ENCODE measurements at places on chromosomes 2 and 18.

- peak; percentile 97 for DNase-seq
Measured at GRCh38 chr2:39513641-39514094, 76.6 kb upstream of the MAP4K3 start.

- DNase-seq: no peak
Measured at GRCh38 chr2:230296917-230297316, 30.1 kb upstream of the SP140L start.

GRCh38 chr2:167388497-167388896, 500.2 kb downstream of the XIRP2 start:
- DNase-seq: no peak

DNA sequence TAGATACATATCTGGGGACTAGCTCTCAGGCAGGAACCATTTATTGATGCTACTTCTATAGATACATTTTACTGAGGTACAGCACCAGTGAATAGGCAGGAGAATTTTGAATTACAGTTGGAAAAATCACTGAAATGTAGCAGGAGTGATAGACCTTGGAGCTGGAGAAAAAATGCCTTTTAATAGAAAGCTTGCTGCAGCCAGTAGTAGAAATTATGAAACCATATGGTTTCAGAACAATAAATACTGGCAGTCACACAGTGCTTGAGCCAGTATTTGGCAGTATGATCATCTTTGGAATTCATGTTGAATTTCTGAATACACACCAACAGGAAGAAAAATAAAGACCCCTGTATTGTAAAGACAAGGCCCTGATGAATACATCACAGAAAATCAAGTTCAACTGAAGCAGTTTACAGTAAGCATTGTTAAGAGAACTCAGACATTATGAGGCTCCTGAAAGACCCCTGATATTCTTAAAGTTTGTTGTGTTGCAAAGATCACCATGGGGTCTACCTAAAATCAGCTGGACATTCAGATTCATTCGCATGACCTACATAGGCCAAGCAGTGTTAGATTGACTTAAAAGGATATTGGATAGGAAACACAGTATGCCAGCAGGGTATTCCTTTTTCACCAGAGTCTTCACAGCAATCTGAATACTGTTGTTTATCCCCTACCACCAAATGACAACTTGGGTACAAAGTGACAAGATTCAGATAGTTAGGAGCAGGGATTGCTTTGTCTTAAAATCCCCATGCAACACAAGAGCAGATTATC, 139.0 kb downstream of the EHBP1 start:
- DNase-seq: no peak

GRCh38 chr2:122713800-122714199, 958.3 kb downstream of the TSN start:
- DNase-seq: no peak

DNA sequence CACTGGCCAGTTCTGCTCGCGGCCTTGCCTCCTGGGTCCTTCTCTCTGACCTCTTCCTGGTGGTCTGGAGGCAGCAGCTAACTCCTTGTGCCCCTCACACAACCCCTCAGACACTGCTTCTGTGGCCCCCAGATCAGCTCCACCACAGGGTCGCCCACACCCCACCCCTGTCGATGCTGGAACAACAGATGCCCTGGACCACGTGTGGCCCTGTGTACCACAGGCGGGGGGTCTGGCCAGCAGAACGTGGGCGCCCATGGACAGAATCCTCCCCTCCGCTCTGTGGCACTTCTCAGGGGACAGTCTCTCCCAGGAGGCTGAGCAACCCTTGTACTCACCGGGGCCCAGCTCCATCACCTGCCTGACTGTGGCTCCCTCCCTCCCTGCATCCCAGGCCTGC, 245.6 kb downstream of the NDUFA10 start:
- DNase-seq: no peak

DNA sequence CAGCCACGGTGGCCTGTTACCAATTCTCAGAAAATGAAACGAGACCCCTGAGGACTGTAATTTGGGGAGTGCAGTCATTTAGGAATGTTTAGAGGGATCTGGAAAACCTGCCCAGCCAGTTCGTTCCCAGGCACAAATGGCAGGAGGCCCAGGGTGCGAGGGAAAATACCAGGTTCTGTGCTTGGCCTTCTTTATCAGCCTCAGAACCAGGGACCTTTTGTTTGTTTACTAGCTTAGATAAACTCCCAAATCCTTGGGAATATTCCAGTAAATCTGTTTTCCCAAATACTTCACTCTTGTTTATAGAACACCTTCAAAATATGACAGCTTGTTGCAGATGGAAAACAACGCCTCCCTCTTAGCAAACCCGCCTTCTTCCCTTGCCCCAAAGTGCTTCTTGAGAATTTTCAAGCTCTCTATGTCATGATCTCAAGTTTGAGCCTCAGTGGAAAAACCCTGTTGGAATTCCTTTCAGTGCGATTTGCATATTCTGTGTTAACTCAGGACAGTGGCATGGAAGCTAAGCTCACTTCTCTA, 400.3 kb upstream of the SMIM21 start:
- DNase-seq: no peak

GRCh38 chr2:41498781-41499180, 549.0 kb upstream of the PKDCC start:
- no peak for DNase-seq

DNA sequence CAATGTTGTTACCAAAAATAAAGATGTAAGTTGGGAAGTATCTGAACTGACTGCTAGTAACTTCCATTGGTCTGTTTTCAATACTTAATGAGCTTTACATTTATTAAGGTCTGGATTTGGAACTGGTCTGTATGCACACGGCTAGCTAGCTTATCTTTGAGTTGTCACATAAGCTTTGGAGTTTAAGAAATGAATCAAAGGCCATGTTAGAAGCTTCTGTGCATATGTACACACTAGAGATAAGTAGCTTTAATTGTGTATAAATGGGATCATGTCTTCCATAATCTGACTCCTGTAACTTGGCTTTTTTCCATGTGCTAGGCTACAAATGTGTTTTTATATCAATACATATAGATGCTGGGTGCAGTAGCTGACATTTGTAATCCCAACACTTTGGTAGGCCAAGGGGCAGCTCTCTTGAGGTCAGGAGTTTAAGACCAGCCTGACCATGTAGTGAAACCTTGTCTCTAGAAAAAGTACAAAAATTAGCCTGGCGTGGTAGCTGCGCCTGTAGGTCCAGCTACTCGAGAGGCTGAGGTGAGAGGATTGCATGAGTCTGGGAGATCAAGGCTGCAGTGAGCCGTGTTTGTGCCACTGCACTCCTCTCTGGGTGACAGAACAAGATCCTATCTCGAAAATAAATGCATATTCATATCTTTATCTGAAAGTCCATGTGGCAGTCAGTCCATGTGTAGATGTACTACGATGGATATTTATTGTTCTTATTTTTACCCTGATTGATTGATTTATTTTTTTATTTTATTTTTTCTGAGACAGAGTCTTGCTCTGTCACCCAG, 27.2 kb downstream of the ATIC start:
- DNase-seq: no peak

GRCh38 chr18:55833543-55833942, 245.6 kb upstream of the TCF4 start:
- DNase-seq: peak; percentile 100

DNA sequence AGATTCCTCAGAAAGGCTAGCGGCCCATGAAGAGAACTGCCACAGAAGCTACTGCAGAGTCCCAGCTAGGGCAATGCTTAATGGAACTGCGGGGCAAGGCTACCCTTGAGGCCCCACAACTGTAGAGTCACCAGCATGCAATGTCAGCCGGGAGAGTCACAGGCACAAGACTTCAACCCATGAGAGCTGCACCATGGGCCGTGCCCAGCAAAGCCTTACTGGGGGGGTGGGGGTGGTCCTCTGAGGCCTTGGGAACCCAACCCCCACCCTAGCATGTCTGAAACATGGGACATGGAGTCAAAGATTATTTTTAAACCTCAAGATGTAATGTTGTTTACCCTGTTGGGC, 20.2 kb downstream of the DPP4 start:
- no peak for DNase-seq

- DNase-seq: no peak
Measured at GRCh38 chr2:20168048-20168726, 56.7 kb downstream of the SDC1 start.

DNA sequence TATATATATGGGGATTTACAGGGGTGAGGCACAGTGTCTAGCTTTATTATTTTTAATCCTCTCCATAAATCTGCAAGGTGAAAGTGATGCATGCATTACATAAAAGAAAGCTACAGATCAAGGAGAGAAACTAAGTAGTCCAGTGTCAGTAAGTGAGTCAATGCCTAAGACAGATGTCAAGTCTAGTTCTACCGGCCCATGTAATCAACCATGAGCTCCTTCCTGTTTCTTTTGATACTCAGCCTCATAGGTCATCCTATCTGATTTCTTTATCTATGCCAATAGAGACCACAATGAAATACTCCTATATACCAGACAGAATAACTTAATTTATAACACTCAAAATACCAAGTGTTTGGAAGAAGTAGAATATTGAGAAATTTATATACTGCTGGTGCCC, 20.2 kb upstream of the GYPC start:
- DNase-seq: no peak

GRCh38 chr2:7771781-7772180, 854.6 kb downstream of the RNF144A start:
- DNase-seq: no peak

- DNase-seq: no peak
Measured at GRCh38 chr2:24220554-24221291, 45.9 kb downstream of the FAM228A start.

DNA sequence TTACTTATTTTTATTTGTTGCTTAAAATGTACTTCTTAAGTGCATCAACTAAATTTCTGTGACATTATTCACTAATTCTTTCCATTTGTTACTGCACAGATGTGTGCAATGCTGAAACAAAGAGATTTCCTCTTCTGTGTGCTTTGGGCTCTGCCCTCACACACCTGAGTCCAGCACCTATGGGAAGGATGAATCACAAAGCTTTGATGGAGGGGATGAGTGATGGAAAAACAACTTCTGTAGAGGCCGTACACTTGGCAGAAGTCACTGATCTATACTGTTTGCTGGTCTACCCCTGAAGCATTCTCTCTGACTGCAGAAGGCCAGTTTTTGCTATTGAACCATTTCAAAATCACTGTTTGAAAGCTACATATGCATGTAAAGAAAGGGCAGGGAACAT, 178.4 kb downstream of the ZEB2 start:
- DNase-seq: no peak

GRCh38 chr2:217751192-217751591, 251.6 kb downstream of the TNS1 start:
- no peak for DNase-seq

DNA sequence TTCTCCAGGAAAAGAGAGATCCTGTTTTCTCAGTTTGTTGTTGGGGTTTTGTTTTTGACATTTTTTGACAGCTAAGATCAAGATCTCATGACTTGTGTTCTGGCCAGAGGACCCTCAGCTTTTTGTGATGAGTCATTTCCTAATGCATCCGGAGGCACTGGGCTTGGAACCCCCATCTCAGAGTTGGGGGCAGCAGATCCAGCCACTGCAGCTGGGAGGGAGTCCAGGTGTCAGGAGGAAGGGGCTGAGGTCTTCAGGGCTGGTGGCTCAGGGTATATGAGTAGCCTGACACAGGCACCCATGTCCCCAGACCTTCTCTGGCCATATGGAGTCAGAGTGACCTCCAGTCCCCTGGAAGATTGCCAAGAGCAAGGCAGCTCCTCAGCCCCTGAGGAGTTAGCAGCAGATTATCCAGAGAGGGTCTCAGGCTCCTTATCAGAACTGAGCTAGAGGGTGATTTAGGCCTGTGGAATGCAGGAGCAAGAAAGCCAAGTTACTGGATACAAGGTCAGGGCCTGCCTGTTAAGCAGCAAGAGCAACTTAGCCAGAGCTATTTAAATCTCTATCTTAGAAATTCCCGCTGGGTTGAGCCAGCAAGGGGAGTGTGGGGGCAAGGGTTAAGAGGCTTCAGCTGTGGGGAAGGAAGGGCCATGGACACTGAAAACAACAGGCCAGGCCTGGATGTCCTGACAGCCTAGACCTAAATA, 62.4 kb downstream of the TANC1 start:
- peak; percentile 76 for DNase-seq

DNA sequence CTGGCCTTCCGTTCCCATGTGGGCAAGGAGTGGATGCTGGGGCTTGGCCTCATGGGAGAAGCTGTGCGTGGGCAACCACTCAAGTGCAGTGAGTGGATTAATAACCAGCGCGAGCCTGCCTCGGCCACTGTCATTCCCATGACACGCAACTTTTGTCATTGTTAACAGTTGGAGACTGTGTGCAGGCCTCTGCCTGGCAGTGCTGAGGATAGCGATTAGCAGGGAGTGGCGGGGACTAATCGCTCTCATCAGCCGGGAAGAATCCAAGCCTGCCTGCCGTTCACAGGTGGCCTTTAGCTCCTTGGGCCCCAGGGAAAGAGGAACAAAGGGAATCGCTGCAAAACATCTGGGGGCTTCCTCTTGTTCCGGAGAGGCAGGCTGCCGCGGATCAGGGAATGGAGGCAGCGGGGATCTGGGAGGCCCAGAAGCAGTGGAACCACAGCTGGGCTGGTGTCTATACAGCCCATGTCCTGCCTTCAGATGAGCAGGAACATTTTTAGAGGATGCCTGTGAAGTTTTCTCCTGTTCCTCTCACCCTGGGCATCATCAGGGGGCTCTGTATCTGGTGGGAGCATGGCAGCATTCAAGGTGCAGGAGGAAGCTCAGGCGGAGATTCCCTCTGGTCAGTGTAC, 53.8 kb downstream of the CTIF start:
- DNase-seq: no peak

DNA sequence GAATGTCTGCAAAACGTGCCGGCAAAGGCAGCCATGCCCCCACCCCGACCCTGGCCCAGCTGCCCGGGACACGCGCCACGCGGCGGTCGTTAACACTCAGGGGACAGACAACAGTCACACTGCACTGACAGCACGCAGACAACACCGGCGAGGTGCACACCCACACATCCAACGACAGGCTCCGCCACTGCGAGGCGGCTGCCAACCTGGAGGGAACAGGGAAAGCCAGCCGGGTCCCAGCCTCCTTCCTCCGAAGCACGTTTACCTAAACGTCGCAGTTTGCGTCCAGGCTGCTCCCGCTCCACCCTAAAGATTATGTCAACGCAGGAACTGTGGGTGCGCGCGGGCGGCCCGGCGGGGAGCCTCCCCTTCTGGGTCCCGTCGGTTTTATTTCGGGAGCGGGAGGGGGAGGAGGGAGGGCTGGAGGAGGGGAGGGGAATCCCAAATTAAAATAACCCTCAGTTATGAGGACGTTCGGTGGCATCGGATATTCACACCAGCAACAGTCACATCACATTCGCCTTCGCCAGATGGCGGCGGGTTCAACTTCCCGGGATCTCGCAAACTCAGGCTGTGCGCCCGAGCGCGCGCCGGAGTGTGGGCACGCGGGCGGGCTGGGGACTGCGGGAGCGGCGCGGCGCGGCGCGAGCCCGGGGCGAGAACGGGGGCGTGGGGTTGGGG, 644 bp downstream of the PTGR3 start:
- peak; percentile 62 for DNase-seq

DNA sequence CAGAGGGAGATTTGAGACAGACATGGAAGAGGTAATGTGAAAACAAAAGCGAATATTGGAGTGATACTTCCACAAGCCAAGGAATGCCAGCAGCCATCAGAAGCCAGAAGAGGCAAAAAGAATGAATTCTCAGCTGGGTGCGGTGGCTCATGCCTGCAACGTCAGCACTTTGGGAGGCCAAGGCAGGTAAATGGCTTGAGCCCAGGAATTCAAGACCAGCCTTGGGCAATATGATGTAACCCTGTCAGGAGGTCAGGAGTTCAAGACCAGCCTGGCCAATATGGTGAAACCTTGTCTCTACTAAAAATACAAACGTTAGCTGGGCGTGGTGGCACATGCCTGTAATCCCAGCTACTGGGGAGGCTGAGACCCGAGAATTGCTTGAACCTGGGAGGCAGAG, 54.8 kb downstream of the FAM161A start:
- no peak for DNase-seq

GRCh38 chr2:135424849-135425248, 106.2 kb downstream of the ZRANB3 start:
- no peak for DNase-seq
